ENCODE measurements at places on chromosomes 2 and 18.

GRCh38 chr2:222310747-222311318 lies 12.0 kb upstream of the PAX3 start:
- no peak for DNase-seq

DNA sequence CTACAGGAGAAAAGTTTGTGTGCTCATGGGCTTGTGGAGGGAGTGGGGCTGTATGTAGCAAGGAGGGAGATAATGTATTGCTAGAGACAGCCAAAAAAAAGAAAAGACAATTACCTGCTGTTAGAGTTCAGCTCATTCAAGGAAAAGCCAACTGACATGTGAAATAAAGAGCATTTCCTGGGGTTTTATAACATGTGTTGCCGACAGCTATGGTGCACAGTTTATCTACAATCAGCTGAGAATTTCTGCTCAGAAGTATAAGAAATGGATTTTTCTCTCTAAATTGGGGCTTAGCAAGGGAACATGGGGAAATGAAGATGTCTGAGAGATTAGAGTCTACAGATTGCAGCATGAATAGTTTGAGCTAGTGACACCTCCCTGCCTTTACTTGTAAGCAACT lies 674.1 kb downstream of the SUCLG1 start:
- DNase-seq, result no peak

DNA sequence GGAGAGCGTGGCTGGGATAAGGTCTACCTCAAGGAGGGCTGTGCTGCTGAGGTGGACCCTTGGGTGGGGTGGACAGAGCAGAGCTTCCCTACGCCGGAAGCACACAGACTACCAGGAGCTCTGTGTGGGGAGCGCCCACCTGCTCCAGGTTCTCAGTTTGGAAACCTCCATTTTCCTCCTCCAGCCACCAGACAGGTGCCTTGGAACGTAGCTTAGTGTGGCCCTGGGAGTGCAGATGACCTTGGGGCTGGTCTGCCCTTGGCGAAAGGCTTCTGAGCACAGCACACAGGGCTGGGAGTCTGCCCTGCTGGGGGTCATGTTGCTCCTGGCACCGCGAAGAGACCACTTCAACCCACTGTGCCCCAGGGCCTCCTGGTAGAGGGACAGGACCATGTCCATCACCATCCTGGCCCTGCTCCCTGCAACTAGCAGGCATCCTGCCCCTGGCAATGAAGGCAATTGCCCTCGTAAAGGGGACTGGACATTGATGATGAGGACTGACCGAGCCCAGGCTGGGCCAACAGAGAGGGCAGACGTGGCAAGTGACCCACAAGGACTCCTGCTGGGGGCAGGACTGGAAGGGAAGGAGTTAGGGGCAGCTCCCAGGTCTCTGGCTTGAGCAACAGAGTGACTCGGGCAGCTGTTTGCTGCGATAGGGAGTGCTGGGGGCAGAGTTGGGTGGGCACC lies 214.7 kb downstream of the CYP26B1 start:
- DNase-seq, result no peak

DNA sequence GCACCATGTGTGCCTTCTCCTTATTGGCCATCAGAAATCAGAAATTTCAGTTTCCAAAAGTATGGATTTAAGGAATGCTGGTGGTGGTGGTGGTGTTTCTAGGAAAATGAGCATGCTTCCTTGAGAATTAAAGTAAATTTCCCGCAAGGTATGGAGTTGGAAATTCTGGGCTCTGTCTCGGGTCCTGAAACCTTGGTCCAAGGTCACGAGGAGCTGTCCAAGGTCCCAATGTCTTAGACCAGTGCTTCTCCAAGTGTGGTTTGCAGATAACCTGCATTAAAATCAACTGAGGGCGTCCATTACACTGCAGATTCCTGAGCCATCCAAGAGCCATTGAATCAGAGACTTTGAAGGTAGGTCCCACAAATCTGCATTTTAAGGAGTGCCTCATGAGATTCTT lies 210.9 kb upstream of the PKDCC start:
- DNase-seq, result no peak

DNA sequence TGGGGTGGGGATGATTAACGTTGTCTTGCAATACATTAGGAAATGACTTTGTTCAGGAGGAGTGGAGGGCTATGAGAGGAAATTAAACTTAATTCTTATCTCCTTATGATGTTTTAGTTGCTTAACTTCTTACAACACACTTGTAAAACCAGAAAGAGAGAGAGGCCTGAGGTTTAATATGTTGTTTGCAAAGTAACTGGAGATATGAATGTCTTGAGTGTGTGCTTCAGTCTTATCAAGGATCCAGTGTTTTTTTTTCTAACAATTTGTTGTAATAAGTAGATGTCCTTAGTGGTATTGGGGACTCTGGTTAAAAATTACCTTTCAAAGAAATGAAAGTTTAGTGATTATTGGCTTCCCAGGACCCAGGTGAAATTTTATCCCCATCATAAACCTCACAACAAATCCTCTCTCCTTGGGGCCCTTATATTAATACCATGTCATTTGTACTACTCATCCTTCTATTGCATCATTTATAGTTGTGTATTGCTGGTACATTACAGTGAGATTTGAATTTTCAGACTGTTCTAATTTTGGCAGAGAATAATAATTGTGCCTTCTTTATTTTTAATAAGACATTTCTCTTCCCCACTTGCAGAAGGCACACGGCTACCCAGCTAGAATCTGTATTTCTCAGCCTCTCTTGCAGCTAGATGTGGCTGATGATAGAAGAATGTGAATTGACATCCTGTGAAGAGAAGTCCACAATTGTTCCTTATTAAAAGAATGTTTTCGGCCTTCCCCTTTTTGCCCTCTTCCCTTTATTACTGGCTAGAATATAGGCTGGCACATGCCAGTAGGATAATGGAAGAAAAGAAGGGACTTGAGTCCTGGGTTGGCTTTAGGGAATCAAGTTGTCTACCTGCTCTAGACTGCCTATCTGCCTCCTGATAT lies 91.9 kb upstream of the CXCR4 start:
- DNase-seq, result no peak

DNA sequence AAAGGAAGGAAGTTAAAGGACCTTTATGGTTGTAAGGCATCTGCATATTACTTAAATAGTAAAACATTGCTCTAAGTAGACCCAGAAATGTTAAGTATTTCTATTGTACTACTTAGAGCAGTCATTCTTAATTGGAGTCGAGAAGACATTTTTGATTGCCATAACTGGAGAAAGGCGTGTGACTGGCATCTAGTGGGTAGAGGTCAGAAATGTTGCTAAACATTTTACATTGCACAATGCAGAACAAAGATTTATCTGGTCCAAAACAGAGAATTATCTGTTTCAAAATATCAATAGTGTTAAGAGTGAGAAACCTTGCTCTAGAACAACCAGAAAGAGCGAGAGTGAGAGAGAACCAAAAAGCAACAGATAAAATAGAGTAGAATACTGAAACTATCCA lies 23.3 kb upstream of the ROCK1 start:
- no peak for DNase-seq

DNA sequence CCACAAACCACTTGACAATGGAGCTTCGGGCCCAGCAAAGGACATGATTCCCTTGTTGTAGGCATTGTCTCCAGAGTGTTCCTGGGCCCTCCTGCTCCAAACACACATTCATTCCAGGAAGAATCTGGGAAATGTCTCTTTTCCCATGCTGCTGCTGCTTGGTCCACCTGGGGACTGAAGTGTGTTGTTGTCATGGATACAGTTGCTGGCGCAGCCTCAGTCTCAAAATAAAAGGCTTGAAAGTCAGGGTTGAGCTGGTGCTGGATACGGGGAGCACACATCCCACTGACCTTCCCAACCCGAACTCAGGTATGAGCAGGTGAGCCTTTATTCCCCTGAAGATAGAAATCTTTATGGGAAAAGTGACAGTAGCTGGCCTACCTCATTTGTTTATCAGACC lies 30.6 kb upstream of the SPP2 start:
- DNase-seq, result no peak

GRCh38 chr18:44732599-44732998 lies 51.9 kb downstream of the SETBP1 start:
- no peak for DNase-seq

- no peak for DNase-seq
These were observed 135.6 kb downstream of the TFCP2L1 start for GRCh38 chr2:121149384-121149783.

DNA sequence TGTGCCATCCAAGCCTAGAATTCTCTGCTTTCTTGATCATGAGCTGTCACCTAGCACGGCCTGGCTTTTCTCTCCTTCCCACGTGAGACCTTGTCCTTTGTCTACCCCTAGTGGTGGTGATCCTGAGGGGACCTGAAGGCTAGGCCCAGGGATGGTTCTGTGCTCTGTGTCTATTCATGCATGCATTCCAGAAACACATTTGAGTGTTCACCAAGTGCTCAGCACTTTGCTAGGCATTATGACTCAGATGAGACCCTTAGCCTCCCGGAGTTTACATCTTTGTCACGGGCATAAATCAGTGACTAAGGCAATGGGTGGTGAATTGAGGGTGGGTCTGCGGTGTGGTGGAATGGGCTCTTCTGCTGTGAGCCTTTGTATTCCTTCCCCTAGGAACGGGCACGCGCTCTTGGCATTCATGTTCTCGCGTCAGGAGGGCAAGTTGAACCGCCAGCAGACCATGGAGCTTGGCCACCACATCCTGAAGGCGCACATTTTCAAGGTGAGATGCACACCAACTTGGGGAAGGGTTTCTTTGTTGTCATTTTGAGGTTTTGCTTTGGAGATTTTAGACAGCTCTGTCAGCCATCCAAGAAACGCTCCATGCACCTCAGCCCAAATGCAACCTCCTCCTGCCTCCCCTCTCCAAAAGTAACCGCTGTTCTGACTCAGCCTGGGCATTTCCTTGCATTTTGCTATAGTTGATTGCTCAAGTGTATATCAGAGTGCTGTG lies 100.9 kb downstream of the WDSUB1 start:
- peak; percentile 48 for DNase-seq

- no peak for DNase-seq
These were observed 11.1 kb downstream of the SERPINB8 start for GRCh38 chr18:63980896-63981460.

DNA sequence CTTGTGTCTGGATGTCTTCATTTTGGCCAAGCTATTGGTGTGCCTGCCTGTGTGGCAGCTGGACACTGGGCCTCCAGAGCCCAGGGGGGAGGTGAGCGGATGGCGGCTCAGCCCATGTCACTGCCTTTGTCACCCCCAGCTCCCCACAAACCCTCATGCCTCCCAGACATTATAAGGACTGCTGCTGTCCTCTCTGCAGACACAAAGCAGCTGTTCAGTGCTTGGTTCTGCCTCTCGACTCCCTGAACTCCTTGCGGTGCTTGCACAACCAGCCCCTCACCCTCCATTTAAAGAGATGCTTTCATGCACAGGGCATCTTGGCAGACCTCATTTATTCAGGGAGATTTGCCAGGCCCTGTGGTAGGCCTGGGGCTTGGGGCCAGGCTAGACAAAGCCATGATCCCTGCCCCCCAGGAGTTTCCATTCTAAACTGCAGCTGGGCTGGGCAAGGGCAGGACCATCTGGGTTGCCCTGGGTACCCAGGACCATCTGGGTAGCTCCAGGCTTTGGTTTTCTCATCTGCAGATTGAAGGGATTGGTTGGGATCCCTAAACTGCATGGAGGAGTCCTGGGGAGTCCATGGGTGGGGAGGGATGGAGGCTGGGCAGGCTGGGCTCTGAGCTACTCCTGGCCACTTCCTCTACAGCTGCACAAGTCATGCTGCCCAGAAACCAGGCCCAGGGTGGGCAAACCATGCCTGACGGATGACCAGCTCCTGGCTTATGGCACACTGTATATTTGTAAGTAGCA lies 168.5 kb downstream of the CELF4 start:
- DNase-seq, result no peak

GRCh38 chr2:16747689-16748088 lies 82.1 kb upstream of the CYRIA start:
- DNase-seq, result no peak

DNA sequence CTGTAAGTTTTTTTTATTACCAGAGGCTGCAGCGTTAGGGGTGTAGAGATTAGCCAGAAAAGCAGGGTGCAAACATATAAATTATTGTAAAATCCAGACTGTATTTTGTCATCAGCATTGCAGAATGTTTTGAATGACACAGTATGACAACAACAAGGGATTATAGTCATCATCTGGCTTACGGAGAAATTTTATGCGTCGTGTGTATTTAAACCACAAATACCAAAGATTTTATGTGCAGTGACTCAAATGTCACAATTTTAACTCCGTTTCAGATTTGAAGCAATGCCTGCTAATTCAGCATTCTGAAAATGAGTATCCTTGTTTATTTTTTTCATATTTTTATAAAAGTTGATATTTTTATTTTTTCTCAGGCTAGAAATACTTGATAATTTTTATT lies 19.4 kb upstream of the TMX3 start:
- DNase-seq, result no peak

- no peak for DNase-seq
These were observed 841.0 kb upstream of the CELF4 start for GRCh38 chr18:38406607-38407006.

- DNase-seq, result no peak
These were observed 260.8 kb downstream of the SETBP1 start for GRCh38 chr18:44941516-44941915.
